ENCODE measurements at places on chromosomes 12 and 14.
A peak's percentile ranks its signal among the peaks of the same experiment; 100 is the strongest.

- no peak for DNase-seq
Measured at GRCh38 chr14:30290001-30290400, 269.0 kb upstream of the G2E3 start.

GRCh38 chr12:113242026-113242418 lies 20.8 kb downstream of the TPCN1 start:
- no peak for DNase-seq

- no peak for DNase-seq
Measured at GRCh38 chr14:105888784-105889665, 362.6 kb downstream of the TMEM121 start.

DNA sequence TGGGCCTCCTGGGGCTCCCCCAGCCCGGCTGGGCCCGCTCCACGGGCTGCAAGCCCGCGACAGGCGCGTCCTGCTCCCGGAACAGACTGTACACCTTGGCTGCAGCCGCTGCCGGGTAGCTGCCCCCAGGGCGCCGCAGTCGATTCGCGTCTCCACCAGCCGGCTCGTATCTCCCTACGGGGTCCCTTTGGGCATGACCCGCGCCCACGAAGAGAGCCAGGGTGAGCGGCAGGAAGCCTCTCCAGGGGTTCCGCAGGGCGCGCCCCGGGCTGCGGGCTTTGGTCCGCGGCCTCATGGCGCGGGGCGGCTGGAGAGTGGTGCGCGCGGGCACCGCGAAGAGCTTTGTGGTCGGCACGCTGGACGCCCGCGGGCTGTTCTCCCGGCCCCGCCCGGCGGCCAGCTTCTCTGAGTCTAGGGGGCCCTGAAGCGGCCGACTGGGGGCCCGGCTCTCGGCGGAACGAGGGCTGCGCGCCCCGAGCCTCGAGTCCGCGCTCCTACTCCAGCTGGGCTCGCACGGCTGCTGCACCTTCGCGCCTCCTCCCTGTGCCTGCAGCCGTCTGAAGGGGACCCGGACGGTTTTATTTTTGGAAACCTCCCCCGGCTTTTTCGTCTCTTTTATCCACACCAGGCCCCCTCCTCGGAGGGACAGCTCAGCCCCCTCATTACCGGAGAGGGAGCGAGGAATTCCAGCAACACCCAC lies at the start of gene LTBP2:
LTBP2 (minus strand) TSS at position 588 of the 700 bp plus-strand sequence; CDS start at position 295, 293 bp downstream.
- DNase-seq: peak; percentile 31

DNA sequence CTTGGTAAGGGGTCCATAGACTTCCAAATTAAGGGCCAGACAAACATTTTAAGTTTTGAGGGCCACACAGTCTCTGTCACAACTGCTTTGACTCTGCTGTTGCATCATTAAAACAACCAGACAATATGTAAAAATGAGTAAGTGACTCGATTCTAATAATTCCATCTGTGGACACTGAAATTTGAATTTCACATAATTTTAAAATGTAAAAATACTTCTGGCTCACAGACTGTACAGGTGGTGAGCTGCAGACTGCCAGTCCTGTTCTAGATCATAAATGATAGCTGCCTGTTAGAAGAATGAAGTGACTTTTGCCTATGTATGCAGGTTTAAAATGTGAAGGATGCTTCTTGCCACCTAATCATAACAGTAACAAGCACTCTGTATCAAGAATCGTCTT lies 15.7 kb downstream of the NUDT4 start:
- DNase-seq: no peak

DNA sequence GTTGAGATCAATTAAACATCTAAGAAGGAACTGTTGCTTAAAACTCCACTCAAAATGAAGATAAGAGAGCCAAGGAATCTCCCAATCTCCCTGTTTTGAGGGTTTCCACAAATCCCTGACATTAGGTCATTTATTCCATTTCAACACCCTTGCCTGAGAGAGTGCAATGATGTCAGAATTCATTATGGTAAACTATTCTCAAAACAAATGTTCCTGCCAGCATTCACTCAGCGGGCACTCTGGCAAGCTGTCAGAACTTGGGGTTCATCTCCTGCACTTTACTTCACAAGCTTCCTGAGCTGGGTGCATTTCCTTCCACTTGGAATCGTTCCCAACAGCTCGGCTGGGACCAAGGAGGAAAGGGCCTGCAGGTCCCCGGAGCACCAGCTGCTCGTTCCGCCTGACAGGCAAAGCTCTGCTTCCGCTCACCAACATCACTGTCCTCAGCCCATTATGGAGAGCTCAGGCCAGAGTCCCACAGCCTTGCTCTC lies 117.8 kb downstream of the TTC7B start:
- DNase-seq: peak; percentile 84

DNA sequence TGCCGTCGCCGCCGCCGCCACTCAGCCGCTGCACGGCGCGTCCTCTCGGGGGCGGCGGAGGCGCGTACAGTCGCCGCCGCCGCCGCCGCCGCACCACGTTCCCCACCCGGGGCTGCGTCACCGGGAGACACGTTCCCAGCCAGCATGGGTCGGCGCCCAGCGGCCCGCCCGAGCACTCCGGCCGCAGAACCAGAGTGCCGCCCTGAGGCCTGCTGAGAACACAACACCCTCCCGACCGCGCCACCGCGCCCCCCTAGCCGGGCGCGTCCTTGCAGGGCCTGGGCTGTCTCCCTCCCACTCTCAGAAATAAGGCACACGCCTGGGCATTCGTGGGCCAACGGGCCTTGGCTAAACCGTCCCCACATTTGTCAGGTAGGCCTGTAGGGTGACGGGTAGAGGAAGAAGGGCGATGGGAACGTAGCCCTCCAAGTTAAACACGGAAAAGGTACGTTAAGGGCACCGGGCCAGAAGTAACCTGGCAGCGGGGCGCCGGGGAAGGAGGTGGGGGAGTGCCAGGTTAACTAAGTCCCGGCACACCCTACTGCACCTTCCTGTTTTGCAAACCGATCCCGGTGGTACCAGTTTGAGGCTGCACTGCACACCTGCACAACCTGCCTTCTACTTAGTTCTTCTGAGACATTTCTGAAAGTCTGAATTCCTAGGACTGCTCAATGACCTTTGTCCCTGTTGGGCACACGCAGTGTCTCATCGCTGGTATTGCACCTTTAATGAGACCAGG lies at the start of gene MAP4K5:
MAP4K5 (minus strand) TSS at position 68 of the 739 bp plus-strand sequence. CDS start 520 bp downstream, outside the sequence.
- peak; percentile 92 for DNase-seq

DNA sequence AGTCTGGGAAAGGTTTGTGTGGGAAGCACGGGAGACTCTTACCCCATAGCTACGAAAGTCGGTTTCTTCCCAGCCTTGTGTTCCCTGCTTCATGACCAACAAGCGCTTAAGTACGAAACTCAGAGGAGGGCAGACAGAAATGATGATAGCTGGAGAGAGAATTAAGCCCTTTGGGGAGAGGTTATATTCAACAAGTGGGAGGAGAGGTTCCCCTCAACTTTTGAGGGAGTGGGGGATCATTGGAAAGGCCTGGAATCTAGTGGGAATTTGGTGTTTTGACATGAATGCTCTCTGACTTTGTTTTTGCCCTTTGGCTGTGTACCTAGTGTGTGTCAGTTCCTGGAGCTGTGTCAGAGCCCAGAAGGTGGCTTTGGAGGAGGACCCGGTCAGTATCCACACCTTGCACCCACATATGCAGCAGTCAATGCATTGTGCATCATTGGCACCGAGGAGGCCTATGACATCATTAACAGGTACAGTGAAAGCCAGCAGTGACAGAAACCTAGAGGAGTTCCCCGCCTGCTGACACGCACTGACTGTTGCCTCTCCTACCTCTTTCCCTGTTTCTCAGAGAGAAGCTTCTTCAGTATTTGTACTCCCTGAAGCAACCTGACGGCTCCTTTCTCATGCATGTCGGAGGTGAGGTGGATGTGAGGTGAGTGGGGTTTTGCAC lies 40.6 kb downstream of the FNTB start:
- DNase-seq: no peak

- no peak for DNase-seq
Measured at GRCh38 chr12:32470936-32471470, 71.6 kb downstream of the FGD4 start.

Data from lung (tissue), 17 donors.